ENCODE measurements at places on chromosomes 7 and 10.

- no peak for DNase-seq
These were observed 42.1 kb upstream of the ADRA2A start for GRCh38 chr10:111034598-111035310.

DNA sequence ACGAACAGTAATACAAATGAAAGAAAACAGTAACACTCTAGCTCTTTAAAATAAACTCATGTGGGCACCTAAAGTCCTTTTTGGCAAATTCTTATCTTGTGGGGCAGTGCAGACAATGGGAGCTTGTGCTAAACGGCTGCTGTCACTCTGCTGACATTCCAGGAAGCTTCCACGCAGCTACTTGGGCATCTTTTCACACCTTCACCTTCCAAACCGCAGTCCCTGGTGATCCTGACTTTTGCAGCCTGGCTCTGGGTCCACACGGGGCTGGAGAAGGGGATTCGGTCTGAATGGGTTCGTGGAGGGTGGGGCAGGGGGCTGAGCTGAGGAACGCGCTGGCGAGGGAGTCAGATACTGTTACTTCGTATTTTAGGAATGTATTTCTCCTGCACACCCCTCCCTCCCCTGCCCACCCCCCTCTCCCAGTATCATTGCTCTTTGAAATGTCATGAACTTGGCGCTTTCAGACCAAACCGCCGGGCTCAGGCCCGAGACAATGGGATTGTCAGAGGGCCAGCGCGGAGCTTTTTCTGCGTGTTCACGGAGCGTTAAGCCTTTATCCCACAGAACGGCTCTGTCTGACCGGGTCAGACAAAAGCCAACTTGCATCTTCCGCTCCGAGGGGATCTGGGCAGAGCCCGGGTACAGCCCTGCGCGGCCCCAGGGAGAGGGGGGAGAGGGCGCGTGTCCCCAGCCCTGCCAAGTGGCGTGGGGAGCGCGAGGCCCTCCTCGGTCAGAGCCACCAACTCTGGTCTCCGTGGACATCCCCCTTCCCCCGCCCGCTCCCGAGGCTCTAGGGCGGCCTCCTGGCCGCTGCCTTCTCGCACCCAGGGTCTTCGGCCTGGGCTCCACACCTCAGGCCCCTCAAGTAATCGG, 76.7 kb upstream of the EN2 start:
- DNase-seq, result no peak

DNA sequence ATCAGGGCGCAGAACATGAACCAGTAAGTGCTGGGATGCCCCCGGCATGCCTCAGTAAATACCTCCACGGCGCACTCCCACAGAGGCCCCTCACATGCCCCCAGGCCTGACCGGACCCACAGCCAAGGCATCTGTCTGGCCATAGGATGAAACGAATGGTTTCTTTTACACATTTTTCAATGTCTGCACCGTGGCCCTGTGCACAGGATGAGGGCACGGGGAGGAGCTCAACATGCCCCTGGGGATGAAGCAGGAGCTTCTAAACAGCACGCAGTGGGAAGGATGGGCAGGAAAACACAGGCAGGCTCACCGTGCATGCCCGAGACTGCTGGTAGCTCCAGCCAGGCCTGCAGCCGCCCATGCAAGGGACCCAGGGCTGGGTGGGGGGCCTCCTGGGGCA, 283.3 kb downstream of the TNS3 start:
- no peak for DNase-seq

DNA sequence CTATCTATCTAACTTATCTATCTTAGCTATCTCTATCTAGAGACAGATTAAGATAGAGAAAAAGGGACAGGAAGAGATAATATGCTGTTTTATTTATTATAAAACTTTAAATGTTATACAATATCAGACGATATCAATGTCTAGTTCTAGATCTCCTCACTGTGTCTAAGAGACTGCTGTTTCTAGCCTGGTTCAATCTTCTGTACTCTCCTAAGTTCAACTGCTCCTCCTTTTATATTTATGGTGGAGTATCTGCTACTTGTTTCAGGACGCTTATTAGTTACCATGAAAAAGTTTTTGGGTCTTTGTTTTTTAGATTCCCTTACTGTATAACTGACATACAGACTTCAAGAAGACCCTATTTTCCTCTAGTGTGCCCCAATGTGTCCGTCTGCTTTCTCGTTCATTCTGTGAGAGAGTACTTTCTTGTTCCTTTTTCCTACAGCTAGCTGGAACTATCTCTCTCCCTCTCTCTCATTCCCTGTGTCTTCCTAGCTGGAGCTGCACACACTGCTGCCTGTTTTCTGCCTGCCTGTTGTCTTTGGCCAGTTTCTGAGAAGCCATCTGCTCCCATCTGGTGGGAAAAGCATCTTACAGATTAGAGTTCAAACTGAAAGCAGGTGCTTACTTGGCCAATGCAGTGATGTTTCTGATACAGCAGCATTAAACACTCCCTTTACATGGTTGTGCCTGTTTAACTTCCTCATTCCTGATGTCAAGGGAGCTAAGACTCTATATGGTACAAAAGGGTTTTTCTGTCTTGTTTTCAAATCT, 49.4 kb upstream of the ARL4A start:
- no peak for DNase-seq

- DNase-seq, result no peak
These were observed 346.8 kb upstream of the NFE2L3 start for GRCh38 chr7:25805027-25805687.

GRCh38 chr10:21146436-21146789, 249.3 kb upstream of the NEBL start:
- DNase-seq, result no peak

DNA sequence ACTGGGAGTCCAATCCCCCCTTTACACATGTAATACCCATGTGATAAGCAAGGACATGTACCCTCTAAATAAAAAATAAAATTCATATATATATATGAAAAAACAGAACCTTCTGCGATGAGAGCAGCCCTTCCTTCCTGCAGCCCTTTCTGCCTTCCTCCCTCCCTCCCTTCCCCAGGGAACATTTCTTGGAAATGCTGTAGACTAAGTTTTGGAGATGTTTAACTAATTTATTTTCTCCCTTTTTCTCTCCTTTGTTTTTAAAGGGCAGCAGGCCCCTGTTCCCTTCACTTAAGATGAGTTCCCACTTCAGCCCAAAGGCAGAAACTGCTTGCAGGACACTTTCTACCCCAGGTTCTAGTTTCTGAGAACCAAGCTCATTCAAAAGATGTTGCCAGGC, 179.2 kb downstream of the FRMD4A start:
- DNase-seq, result no peak

DNA sequence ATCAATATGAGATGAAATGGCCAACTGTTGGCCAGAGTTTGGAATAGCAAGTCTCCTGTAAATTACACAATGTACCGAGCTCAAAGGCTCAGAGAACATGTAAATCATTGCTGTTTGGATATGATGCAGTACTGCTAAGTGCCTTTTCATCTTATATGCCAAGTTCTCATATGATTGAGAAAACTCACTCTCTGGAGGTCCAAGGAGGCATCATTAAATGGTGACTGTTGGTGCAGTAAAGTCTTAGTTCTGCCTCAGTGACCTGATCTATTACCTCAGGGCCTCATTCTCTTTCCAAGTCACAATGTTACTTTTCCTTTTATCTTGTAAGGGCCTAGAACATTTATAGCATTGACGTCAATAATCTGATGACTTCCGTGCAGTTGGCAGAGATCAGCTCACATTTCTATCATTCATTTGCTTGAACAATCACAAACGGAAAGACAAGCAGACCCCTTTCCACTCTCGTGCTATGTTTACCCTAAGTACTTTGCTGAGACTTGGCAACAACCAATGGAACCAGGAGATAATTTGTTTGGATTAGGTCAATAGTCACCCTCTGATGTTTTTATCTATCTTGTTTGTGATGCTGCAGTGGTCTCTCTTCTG, 32.6 kb upstream of the PDK4 start:
- no peak for DNase-seq

GRCh38 chr7:136687693-136688322, 180.6 kb upstream of the CHRM2 start:
- no peak for DNase-seq

DNA sequence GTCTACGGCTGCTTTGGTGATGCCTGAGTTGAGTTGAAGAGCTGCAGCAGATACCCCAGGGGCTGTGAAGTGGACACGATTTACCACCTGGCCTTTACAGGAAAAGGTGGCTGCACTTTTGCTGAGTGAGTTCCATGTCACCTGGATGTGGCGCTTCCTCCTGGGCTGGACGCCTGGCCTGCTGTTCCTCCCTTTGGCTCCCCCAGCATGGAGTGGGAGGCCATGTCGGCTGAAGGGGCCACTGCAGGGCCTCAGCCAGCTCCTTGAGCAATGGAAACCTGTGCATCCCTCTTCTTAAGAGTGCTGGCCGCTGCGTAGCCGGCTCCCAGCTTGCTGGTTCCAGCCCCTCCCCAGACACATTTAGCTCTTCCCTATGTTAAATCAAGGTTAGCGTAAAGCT, 221.0 kb downstream of the GLRX3 start:
- no peak for DNase-seq

DNA sequence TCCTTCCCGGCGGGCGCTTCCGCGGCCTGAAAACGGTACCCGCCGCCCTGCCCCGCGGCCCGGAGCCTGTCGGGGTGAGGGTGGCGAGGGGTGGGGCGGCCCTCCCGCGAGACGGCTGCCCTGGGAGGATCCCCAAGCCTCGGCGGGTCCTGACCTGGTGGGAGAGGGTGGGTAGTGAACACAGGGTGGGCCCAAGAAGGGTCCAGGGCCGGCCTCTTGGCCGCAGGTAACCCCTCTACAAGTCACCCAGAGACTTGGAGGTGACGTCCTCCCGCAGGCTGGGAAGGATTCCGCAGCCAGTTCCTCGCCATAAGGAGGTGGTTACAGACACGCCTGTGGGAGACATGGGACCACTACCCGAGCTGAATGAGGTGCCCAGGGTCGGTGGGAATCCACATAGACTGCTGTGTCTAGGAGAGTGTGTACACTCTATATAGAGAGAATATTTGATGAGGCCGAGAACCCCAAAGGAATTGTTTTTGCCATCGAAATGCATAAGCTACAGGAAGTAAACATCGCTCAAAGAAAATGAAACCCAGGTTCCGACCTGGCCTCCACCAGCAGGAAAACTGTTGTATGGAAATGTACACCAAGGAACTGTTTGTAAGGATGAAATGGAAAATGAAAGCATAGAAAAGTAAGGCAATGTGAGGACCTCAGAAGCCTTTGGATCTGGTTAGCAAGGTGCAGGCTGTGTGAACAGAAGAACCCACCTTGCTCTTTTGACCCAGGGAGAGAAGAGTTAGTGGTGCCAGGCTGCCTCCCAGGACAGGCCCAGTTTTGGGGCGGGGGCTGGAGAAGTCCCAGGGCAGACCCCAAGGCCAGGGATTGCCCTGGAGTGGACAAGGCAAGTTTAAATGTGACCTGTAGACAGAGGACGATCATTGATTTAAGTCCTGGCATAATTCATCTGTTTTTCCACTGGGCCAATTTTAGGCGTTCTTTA, 659 bp downstream of the OPTN start:
- DNase-seq, result no peak

GRCh38 chr7:140945940-140946339, 21.2 kb upstream of the BRAF start:
- DNase-seq, result no peak

GRCh38 chr7:46485481-46486065, 564.5 kb upstream of the IGFBP3 start:
- no peak for DNase-seq

DNA sequence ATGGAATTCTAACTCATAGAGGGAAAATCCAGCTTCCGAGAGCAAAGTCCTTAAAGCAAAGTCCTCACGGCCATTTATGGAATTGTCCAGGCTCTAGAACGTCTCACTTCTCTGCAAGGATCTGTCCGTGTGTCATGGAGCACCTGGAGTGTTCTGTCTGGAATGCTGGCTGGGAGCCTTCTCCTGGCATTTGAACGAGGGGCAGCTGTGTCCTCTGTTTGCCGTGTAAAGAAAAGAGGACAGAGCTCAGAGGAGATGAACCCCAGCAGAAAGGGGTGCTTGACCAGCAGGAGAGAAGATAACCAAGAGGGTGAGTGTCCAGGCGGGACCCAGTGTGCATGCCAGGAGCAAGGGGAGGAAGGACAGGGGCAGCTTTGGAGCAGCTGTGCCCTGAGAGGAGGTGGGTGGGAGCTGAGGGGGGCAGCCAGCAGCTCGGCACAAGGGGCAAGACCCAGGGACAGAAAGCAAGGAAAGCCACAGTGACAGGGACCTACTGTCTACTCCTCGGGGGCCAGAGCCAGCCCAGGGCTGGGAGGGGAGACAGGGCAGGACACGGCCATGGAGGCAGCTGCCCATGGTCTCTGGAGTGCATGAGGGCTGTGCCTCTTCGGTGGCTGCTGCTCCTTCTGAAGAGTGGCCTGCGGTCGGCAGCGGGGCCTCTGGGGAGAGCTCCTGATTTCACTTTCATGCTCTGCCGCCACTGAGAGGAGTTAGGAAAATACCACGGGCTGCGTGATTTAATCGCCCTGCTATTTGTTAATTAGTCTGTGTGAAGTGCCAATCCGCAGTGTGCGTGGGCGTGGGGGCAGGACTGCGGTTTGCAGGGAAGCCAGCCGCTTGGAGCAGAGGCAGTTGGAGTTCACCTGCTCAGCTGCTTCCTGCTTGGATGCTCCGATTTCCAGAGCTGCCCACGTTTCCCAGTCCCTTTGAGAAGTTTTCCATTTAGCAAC, 149.3 kb upstream of the SHH start:
- no peak for DNase-seq

DNA sequence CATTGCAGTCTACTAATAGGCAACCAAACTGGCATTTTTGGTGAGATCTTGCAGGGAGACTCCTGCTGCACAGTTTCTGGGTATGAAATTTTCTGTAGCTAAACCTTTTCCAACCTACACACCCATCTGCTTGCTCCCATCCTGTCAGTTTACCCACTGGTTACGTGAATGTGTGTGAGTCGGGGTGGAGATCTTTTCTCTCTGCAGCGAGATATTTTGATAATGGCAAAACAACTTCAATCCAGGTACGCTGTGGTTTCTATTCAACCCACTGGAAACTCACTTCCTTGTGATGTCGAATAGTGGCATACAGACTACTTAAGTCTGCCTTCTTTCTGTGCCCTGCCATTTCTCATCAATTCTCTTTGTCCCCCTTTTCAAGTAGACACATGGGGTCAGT, 4.5 kb downstream of the PLEKHA1 start:
- no peak for DNase-seq

DNA sequence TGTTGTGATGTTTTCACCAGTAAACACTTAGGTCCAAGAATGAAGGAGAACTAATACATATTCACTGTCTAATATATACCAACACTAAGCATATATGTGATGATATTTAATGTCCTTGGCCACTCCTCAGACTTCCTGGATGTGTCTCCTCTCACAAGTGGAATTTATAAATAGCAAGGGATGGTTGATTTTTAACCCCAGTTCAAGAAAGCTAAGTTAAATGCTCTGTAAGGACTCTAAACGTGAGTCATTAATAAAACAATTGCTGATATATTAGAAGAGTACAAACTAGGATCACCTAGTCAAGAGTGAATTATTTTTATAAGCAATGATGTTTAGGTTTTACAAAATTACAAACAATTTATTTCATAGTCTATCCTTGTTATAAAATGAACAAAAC, 355.9 kb upstream of the TMEM229A start:
- DNase-seq, result no peak

DNA sequence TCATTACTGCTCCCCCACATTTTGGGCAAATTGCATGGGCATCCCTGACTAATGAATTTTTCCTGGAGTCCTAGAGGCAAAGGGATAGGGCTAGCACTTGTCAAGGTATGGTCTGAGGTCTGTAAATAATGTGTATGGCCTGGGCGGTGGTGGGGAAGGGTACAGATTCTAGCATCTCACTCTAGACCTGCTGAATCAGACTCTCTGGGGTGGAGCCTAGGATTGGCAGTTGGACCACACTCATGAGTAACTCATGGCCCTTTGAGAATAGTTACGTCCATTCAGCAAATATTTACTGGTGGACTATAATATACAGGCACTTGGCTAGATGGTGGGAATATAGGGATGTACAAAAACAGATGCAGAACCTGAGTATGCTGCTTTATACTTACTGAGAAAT, 118.0 kb downstream of the CELF2 start:
- no peak for DNase-seq
